ENCODE measurements at places on chromosomes 5 and 9. TPM values are rescaled to one million over a fixed set of nuclear protein-coding genes. Genes with fewer than 3 reads are reported as not detected.

- H3K36me3 ChIP-seq = no peaks in the 10 kb centered on the region
- H3K27me3 ChIP-seq = no peaks in the 10 kb centered on the region
- no peak overlapping the region for H3K27ac ChIP-seq
- no peak for DNase-seq
- no peaks in the 10 kb centered on the region for H3K4me1 ChIP-seq
Observed at GRCh38 chr9:136351252-136351800, 12.2 kb downstream of the DNLZ start.

DNA sequence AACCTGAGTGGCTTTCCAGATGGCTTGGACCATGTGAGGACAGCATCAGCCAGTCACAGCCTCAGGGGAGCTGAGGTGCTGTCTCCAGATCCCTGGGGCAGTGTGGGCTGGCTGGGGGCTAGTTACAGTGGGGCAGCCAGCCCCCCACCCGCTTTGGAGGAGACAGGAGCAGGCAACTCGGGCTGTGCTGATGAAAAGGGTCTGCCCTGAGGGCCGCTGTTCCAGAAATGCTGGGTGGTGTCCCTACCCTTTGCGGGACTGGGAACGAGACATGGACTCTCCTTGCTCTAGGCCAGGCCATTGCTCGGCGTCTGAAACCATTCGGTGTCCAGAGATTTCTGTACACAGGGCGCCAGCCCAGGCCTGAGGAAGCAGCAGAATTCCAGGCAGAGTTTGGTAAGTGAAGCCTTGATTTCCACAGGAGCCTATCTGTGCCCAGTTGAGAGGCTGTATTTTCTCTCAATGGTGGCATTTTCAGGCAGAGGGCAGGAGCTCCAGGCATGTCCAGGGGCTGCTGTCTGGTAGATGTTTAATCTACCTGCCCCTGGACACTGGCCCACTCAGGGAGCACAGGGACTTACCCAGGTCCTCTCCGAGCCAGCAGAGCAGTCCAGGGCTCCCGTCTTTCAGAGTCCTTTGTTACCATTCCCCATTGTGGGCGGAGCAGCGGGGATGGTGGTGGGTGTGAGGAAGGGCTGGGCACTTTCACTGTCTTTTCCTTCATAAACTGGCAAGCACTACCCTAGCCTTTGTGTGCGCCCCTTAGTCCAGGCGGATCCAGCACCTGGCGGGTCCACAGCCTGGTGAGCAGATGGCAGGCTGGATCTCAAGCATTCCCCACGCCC is 7.2 kb downstream of the GRHPR start:
- H3K36me3 ChIP-seq = peaks cover 16% of the 10 kb centered on the region
- no peak overlapping the region for H3K4me3 ChIP-seq
- H3K27me3 ChIP-seq = no peaks in the 10 kb centered on the region
- no peak for DNase-seq
- no peak overlapping the region for H3K27ac ChIP-seq
- no peaks in the 10 kb centered on the region for H3K4me1 ChIP-seq

- no peak overlapping the region for H3K4me3 ChIP-seq
- DNase-seq = no peak
- no peak overlapping the region for H3K27ac ChIP-seq
- peaks cover 6% of the 10 kb centered on the region for H3K27me3 ChIP-seq
Observed at GRCh38 chr5:139226131-139226530, 28.0 kb upstream of the SIL1 start.

DNA sequence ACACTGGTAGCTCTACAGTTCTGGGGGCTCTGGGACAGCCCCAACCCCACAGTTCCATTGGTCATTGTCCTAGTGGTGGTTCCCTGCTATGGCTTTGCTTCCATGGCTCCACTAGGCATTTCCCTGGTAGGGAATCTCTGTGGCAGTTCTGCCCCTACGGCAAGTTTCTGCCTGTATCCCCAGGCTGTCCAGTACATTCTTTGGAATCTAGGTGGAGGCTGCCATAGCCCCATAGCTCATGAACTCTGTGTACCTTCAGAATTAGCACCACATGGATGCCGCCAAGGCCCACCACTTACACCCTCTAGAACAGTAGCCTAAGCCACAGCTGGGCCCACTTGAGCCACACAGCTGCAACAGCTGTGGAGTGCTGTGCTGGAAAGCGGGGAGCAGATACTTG is 3.3 kb upstream of the GOLM1 start:
- no peak overlapping the region for H3K27ac ChIP-seq
- peaks cover 61% of the 10 kb centered on the region for H3K27me3 ChIP-seq
- H3K36me3 ChIP-seq = peaks cover 2% of the 10 kb centered on the region
- peaks cover 17% of the 10 kb centered on the region for H3K4me1 ChIP-seq
- DNase-seq = no peak
- H3K4me3 ChIP-seq = no peak overlapping the region

DNA sequence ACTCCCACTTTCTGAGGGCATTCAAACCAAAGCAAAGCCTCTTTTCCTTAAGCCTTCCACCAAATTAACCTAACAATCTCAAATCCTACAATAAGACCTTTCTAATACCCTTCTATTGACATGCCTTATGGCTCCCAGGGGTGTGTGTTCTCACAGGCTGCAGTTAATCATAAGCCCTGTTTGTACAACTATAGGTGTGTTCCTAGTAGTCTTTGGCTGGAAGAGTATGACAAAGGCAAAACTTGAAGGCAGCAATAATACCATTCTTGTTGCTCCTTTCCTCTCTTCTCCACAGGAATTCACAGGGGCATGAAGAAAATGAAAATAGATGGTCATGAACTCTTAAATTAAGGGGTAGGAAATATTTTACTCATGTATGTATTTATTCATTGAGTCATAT is 10.9 kb upstream of the FBXO38 start:
- no peak overlapping the region for H3K4me3 ChIP-seq
- no peak overlapping the region for H3K27ac ChIP-seq
- DNase-seq = no peak
- H3K27me3 ChIP-seq = no peaks in the 10 kb centered on the region
- peaks cover 3% of the 10 kb centered on the region for H3K36me3 ChIP-seq

DNA sequence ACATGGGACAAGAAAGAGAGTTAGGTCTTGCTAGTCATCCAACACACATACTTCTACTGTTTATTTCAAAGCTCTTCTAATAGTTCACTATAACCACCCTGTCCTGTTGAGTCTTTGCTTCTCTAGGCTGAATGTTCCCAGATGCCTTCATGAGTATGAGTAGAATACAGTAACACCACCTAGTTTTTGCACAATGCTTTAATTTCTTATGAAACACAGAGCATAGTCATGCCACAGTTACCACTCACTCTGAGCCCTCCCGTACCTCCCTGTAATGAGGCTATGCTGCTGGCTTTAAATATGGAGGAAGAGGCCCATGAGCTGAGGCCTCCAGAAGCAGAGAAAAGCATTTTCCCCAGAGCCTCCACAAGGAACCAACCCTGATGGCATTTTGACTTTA is 75.0 kb upstream of the SLC1A3 start:
- no peaks in the 10 kb centered on the region for H3K4me1 ChIP-seq
- DNase-seq = no peak
- peaks cover 4% of the 10 kb centered on the region for H3K27me3 ChIP-seq
- H3K36me3 ChIP-seq = no peaks in the 10 kb centered on the region
- no peak overlapping the region for H3K27ac ChIP-seq
- no peak overlapping the region for H3K4me3 ChIP-seq

- H3K4me3 ChIP-seq = peak overlapping the region; percentile 57
- H3K36me3 ChIP-seq = no peaks in the 10 kb centered on the region
- peaks cover 4% of the 10 kb centered on the region for H3K4me1 ChIP-seq
- H3K27ac ChIP-seq = no peak overlapping the region
- H3K27me3 ChIP-seq = no peaks in the 10 kb centered on the region
Observed at GRCh38 chr9:136689108-136689460, 1.8 kb upstream of the AGPAT2 start.

DNA sequence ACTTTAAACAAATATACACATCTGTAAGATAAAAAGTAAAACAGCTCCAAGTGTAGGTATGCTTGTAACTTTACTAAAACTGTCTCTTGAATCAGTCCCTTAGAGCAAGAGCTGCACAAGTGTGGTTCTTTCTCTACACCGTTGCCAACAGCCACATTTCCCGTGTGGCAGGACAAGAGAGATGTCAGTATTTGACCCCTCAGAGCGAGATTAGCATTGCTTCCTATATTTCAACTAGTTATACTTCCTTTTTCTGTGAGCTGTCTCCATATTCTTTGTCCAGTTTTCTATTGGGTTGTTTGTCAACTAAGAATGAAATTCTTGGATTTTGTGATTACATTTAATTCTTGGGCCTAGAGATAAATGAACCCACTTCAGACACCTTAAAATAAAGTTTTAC is 8.0 kb downstream of the PLIN2 start:
- H3K27me3 ChIP-seq = no peaks in the 10 kb centered on the region
- no peak overlapping the region for H3K4me3 ChIP-seq
- H3K4me1 ChIP-seq = peaks cover 20% of the 10 kb centered on the region
- peaks cover 35% of the 10 kb centered on the region for H3K36me3 ChIP-seq

DNA sequence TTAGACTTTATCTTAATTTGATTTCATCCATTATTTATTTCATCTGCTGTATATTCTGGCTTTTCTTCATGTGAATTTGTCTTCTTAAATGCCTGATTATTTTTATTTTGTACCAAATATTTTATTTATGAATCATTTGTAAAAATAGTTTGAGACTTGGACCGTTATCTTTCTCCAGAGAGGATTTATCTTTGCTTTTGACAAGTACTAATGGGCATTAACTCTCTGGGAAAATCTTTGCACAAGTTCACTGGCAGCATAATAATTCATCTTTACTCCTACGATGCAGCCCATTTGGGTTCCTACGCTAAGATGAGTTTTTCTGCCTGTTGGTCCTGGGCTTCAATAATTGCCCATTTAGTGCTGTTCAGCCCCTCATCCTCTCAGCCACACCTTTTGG is 131.0 kb upstream of the RORB start:
- H3K4me3 ChIP-seq = no peak overlapping the region
- H3K27ac ChIP-seq = no peak overlapping the region
- H3K27me3 ChIP-seq = no peaks in the 10 kb centered on the region
- no peak for DNase-seq
- H3K36me3 ChIP-seq = no peaks in the 10 kb centered on the region

DNA sequence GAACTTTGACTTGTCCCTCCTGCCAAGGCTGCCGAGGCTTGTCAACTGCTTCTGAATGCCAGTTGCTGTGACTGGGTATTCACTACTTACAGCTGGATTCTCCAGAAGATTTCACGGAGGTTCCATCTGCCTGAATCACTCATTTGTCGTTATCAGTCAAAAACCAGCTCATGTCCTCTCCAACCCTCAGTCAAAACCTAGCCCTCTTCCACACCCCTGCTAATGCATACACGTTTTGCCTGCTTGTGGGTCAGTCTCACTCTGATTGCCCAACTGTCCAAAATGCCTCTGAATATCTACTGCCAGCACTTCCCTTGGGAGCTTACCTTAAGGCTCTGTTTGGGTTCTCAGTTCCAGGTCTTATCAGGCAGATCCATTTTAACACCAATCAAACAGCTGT is 238.6 kb upstream of the TMEM161B start:
- H3K4me3 ChIP-seq = no peak overlapping the region
- no peak for DNase-seq
- H3K27ac ChIP-seq = no peak overlapping the region
- peaks cover 12% of the 10 kb centered on the region for H3K4me1 ChIP-seq
- no peaks in the 10 kb centered on the region for H3K36me3 ChIP-seq

DNA sequence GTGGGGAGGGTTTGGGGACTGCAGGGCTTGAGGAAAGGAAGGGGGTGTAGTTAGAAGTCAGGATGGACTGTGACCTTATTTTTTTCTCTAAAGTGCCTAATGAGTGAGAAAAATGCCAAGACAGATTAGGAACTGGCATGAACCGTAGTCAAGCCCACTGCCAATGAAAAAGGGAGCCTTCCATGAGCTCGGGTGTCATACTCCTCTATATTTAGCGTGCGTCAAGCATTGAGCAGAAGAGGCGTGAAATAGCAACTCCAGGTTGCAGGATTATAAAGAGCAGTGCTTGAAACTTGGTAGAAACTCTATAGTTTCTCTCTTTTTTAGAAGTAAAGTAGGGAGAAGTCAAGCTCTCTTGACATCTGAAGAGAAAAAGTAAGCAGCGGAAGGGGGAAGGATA is 1.8 kb downstream of the SGCD start:
- no peaks in the 10 kb centered on the region for H3K4me1 ChIP-seq
- H3K36me3 ChIP-seq = no peaks in the 10 kb centered on the region
- no peak overlapping the region for H3K4me3 ChIP-seq
- no peak overlapping the region for H3K27ac ChIP-seq

DNA sequence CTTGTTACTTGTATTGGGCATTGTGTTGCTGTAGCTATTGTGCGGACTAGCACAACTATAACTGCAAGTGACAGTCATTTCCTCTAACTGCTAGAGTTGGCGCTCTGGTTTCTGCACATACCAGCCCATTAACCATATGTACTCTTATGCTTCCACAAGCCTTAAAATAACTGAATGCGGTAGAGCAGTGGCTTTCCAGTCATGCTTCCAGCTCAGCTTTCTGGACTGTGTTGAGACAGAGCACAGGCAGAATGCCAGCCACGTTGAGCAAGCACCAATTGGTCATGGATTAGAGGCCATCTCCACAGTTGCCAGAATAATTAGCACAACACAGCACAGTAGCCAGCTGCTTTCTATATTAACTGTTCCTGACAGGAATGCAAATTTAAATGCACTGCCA is 12.2 kb downstream of the INVS start:
- H3K27me3 ChIP-seq = no peaks in the 10 kb centered on the region
- H3K27ac ChIP-seq = no peak overlapping the region
- peaks cover 6% of the 10 kb centered on the region for H3K36me3 ChIP-seq
- H3K4me3 ChIP-seq = no peak overlapping the region

- peak overlapping the region; percentile 89 for H3K4me3 ChIP-seq
- H3K27me3 ChIP-seq = no peaks in the 10 kb centered on the region
- peak; percentile 63 for DNase-seq
Observed at GRCh38 chr9:136117291-136117915, 1.3 kb downstream of the TMEM250 start.

DNA sequence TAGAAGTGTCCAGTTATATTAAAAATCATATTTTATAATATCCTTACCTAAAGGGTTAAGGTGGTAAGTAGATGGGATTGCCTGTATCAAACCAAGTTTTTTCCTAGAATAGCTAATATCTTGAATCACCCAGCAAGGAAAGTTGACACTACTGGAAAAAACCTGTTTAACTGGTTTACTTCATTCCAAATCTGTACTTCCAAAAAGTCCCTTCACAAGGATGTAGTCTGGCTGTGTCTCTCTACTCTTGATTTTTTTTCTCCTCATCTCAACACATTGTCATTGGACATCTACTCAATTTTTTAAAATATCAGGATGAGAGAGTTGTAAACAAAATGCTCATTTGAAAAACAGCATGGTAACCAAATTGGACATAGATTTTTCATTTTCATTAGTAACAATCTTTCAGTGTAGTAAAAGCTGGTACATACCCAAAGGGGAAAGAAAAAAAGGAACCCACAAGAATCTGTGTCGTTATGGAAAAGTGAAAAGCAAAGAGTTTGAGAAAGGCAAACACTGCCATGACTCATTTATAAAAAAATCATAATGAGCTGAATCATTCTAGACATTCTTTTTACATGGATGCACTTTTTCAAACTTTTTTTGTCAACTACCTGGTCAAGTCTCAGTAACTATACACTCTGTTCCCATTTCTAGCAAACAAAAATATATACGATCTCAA is 173.5 kb downstream of the GLIS3 start:
- H3K36me3 ChIP-seq = no peaks in the 10 kb centered on the region
- H3K27ac ChIP-seq = no peak overlapping the region
- H3K4me3 ChIP-seq = no peak overlapping the region
- no peaks in the 10 kb centered on the region for H3K27me3 ChIP-seq

The CATSPER3 gene
- 1.1 TPM for total RNA-seq

The MYO10 gene
- total RNA-seq = 0.97 TPM

The ANKRD31 gene
- 0.65 TPM for total RNA-seq

The GARIN3 gene
- total RNA-seq = 0.22 TPM

The PWWP2A gene
- 14.9 TPM for total RNA-seq

The FAT2 gene
- total RNA-seq = not detected

The BAAT gene
- 0.24 TPM for total RNA-seq

The CA9 gene
- total RNA-seq = 1.6 TPM

The QRFP gene
- not detected for total RNA-seq

The PTGDS gene
- not detected for total RNA-seq

The MAMDC4 gene
- 11.7 TPM for total RNA-seq

The GRM6 gene
- total RNA-seq = not detected

The TPPP gene
- total RNA-seq = 0.32 TPM

The GLRA1 gene
- not detected for total RNA-seq

The ANKDD1B gene
- 0.23 TPM for total RNA-seq

The LRRC26 gene
- not detected for total RNA-seq
